ENCODE measurements at places on chromosomes 13 and 19.

GRCh38 chr13:80560609-80561008, 219.7 kb upstream of the SPRY2 start:
- no peak for DNase-seq

DNA sequence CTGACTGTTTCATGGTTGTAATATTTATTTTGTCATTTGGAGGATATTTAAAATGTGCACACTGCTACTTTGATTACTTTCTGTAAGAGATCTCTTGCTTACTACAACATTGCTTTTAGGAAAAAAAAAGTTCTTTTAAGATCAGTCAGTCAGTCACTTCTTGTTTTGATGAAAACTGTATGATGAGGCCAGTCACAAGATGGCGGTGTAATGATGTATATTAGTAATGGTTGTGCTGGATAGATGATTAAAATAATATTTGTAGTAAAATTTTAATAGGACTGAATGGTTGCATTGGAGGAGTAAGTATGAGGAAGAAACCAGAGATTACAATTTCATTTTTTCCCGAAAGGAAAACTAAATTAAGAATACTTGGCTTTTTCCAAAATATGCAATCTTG, 2411.1 kb downstream of the PCDH9 start:
- DNase-seq: no peak

DNA sequence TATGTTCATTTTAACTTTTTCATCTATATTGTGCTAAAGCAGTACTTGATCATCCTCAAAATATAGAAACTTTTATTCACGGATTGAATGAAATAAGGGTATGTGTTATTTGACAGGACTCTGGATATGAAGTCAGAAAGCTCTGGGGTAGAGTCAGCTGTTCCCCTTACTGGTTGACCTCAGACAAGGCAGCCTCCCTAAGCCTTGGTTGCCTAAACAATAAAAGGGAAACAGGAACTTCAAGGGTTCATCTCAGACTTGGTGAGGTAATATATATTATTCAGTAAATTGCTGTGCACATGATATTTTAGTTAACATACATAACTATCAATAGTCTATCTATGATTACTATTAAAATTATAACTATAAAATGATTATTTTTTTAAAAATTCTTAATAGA, 13.6 kb downstream of the POLR1D start:
- DNase-seq: no peak

DNA sequence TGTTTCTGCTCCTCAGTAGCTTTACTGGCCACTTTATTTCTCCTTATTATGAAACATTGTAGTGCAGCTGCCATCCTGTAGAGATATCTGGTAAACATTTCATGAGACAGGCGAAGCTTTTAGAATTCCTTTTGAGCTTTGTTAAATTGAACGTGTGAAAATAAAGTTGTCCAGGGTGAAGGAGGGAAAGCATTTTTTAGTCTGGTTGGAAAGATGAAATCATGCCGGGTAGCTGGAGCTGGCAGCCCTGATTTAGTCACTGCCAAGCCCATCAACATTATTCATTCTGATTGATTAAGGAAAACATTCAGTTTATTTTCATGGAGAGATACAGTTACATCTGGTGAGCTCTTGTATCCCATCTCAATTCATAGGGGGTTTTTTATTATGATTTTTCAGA, 326.2 kb upstream of the GPC6 start:
- DNase-seq: no peak

DNA sequence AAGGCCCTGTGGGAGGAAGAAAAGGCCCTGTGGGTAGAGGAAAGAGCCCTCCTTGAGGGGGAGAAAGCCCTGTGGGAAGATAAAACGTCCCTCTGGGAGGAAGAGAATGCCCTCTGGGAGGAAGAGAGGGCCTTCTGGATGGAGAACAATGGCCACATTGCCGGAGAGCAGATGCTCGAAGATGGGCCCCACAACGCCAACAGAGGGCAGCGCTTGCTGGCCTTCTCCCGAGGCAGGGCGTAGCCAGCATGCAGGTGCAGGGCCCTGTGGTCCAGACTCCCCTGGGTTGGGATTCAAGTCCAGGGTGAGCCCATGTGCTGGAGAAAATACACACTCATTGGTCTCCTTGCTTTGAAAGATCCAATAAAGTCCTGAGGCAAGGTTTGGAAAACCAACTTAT, 4.1 kb downstream of the CCDC70 start:
- no peak for DNase-seq

DNA sequence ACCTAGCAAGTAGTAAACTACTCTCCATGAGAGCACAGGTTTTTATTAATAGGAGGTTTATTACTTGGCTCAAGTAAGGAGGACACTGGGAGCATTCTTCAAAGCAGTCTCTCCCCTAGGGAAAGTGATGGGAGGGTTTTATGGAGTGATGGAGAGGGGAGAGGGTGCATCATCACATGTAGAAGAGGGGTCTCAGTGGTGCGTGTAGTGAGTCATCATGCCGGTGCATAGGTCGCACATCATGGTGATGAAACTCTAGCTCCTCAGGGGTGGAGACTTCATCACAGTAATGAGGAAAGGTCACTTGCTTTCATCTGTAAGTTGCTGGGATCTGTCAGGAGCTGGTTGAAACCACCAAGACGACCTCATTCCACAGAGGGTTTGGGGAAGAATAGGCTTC, 210.8 kb upstream of the UBL3 start:
- DNase-seq: no peak

GRCh38 chr19:28444362-28444761, 768.6 kb downstream of the UQCRFS1 start:
- no peak for DNase-seq

GRCh38 chr19:46218160-46218559, 11.4 kb upstream of the IGFL1 start:
- no peak for DNase-seq

GRCh38 chr19:53463263-53463662, 4.3 kb upstream of the ZNF813 start:
- DNase-seq: no peak

GRCh38 chr13:77429320-77430142, 102.6 kb upstream of the MYCBP2 start:
- DNase-seq: no peak

GRCh38 chr19:38730731-38731589, 13.3 kb downstream of the CAPN12 start:
- DNase-seq: no peak

DNA sequence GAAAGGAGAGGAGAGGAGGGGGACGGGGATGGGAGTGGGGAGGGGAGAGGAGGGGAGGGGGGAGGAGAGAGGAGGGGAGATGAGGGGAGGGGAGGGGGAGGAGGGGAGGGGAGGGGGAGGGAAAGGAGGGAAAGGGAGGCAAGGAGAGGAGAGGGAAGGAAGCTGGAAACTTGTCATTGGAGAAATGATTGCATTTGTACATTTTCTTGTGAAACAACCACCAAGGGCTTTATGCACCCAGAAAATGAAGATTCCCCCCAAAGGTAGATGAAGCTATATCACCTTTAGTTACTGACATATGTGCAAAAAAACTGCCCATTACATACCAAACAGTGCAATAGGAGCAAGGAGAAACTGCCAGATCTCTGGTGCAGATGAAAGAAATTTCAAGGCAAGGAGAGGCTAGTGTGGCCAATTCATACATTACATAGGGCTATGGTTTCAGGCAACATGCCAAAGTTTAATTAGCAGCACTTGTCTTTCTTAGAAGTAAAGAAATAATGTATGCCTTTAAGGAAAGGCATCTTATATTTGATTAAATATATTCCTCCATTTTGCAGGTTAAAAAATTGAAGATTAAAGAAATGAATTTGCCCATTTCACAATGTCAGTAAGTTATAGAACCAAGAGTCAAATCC, 49.5 kb upstream of the STK24 start:
- DNase-seq: no peak

GRCh38 chr19:30085394-30085793, 143.4 kb downstream of the URI1 start:
- no peak for DNase-seq

DNA sequence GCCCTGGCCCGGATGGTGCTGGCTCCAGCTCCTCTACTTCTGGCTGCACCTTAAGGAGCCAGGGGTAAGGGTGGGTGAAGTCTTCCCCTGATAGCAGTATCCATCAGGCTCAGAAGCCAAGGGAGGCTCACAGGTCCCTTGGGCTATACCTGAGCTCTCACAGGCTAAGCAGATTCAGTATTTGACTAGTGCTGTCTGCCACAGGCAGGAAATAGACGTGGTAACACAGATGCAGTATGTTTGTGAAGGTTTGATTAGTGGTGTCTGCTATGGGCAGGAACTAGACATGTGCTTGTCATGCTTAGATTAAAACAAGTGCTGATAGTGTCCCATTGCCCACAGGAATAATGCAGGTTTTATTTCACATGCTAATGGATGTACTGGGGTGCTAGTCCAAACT, 4.0 kb downstream of the SYT5 start:
- DNase-seq: no peak

GRCh38 chr13:25982907-25983306, 68.9 kb downstream of the SHISA2 start:
- DNase-seq: no peak

DNA sequence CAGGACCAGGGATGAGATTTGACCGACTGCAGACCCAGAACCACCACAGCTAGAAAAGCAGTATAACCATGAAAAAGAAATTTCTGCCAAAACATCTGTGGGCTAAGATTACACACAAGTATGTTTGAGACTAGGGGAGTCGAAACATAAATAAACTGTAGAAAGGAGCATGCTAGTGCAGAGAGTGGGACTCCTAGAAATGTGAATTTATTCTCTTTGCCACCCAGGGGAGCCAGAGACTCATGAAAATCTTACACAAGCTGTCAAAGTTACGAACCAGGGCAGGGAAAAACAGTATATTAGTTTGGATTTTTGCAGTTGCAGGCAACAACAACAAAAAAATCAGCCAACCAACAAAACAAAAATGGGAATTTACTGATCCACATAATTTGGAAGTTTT, 12.3 kb upstream of the HSPH1 start:
- no peak for DNase-seq

DNA sequence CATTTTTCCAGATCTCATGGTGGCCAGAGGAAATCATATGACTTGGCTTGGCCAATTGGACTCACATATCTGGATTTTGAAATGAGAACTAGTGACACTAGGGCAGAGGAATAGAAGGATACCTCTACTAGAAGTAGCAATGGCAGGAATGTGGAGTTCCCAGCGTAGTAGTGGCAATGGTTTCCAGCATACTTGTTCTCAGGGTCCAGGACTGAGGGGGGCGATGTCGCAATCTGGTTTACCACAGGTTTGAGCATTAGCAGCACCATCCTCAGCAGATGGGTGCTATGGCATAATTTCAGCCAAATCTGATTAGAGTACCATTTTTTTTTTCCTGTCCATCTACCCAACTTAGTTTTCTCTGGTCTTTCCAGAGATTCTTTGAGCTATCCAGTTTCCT, 8.1 kb upstream of the SLITRK1 start:
- no peak for DNase-seq

- DNase-seq: no peak
Measured at GRCh38 chr19:17565611-17566010, 10.2 kb downstream of the COLGALT1 start.

- no peak for DNase-seq
Measured at GRCh38 chr19:6481541-6482342, at the start of gene DENND1C. DENND1C (minus strand) TSS chr19:6481787; CDS start chr19:6481695, 92 bp downstream.

DNA sequence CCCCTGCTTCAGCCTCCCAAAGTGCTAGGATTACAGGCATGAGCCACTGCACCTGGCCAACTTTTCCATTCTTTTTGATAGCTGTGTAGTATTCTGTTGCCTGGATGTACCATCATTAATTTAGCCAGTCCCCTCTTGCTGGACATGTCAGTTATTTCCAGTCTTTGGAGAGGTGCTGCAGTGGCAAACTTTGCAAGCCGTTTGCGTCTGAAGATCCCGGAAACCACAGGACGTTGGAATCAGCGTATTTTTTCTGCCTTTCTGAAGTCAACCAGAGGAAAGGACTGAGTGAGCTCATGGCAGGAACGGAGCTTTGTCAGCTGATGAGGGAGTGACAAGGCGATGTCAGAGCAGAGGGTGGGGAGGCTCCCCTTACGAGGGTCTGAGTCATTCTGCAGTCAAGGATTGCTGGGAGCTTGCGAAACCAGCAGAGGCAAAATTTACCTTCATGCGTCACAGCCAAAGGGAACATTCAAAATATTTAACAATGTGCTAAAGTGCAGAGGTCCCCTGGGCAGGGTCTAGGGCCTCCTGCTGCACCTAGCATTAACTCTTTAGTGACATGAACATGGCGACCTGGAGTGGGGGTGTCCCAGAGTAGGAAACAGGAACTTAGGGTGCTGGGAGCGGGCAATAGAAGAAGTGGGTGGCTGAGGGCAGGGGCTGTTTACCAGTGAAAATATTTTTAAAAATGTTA, 5.6 kb downstream of the C5AR1 start:
- DNase-seq: no peak

DNA sequence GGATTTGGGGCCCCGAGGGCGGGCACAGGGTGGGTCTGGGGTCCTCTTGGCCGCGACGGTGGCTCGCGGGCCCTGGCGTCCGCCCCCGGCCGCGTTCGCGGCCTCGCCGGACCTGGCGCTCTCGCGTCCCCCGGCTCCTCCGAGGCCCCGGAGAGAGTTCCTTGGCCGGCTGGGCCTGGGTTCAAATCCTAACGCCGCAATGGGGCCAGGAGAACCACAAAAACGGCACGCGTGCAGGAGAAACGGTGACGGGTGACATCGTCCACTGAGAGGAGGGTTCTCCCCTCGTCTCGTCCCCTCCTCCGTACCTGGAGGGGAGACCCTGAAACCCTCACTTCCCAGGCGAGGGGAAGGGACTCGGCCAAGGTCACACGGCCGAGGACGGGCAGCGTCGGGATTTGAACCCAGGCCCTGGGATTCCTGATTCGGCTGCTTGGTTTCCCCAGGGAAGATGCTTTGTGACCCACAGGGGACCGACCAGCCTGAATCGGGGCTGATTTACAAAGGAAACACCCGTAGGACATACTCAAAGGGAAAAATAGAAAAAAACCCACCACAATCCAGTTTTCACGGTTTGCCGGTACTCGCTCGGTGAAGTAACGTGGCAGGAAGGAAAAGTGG, 624 bp downstream of the SAFB start:
- DNase-seq: no peak

- no peak for DNase-seq
Measured at GRCh38 chr13:32863596-32863995, 152.6 kb upstream of the KL start.

DNA sequence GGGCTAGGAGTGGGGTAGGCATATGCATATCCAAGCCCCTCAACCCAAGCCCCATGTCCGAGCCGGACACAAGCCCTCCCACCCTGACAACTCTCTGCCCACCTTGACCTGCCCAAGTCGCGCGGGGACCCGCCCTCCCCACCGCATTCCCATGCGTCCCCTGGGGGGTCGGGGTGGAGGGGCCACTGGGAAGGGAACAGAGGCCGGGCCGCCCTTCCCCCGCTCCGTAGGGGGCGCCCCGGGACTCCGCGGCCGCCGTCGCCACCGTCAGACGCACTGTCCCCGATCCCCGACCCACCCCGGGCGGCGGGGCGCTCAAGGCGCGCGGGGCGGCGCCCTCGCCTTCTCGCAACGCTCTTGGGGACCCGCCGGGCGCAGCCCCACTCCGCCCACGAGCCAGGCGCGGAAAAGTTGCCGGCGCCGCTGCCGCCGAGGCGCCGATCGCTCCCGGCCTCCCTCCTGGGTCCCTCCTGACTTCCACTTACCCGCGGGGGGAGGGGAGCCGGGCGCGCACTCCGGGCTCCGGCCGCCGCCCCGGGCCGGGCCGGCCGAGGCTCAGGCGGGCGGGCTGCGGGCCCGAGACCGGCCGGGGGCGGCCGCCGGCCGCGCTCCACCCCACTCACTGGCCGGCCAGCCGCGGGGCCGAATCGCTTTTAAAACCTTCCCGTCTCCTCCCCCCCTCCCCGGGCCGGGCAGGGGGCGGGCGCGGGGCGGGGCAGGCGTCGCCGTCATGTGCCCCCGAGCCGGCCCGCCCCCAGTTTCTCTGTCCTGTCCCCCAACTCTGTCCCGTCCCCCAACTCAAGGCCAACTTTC, 34.4 kb upstream of the NANOS3 start:
- DNase-seq: no peak

GRCh38 chr19:16899566-16900075, 10.8 kb downstream of the F2RL3 start:
- DNase-seq: no peak
